ENCODE measurements at places on chromosomes 5 and 9.
A peak's percentile ranks its signal among the peaks of the same experiment; 100 is the strongest.

GRCh38 chr5:52705720-52706119, 82.0 kb upstream of the ITGA1 start:
- DNase-seq, result peak; percentile 86

DNA sequence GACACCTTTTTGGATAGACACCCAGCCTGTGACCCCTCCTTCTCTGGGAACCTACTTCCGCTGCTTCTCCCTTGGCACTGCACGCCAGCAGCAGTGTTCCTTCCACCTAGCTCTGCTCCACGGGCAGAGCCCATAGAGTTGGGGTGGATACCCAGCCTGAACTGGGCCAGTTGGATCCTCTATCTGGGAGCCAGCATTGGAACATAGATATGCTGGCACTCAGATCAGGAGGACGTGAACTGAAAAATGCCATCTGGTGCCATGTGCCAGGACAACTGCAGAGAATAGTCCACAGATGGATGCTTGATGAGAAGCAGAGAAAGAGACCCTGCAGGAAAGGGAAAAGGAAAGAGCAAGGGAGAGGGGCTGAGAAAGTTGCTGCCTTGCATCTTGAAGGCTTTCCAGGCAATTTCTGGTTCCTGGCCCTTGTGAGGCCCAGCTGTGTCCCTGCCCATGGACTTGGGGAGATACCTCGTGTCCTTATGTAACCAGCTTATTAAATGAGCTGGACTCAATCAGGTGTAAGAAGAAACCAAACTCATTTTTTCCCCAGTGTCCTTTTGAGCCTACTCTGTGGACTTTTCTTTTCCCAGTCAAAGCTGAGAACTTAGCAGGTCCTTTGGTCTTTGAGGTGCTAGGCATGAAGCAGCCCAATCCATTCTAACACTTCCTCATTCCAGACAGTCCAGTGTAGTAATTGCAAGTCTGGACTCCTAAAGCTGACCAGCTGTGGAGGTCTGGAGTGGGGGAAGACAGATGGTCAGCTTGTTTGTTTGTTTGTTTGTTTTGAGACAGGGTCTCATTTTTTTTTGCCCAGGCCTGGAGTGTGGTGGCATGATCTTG, 39.1 kb downstream of the ANGPTL2 start:
- no peak for DNase-seq

DNA sequence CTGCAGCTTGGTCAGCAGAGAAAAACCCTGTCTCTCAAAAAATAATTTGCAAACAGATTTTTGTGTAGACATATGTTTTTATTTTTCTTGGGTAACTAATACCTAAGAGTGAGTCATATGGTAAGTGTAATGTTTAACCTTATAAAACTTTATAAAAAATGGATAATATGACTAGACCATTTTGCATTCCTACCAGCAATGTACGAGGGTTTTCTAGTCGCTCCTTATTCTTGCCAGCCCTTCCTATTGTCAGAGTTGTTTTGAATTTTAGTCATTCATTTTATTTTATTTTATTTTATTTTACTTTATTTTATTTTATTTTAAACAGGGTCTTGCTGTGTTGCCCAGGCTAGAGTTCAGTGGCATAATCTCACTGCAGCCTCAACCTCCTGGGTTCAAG, 37.8 kb downstream of the RABGAP1 start:
- DNase-seq, result no peak

GRCh38 chr5:34789021-34789531, 49.9 kb upstream of the TTC23L start:
- DNase-seq, result peak; percentile 89

All from kidney capillary endothelial cell (primary cell).